ENCODE measurements at places on chromosomes 16 and 17. TPM values are rescaled to one million over a fixed set of nuclear protein-coding genes. Genes with fewer than 3 reads are reported as not detected.

The MRPS7 gene
- 45.9 TPM for total RNA-seq

The STAT3 gene
- 270 TPM for total RNA-seq

DNA sequence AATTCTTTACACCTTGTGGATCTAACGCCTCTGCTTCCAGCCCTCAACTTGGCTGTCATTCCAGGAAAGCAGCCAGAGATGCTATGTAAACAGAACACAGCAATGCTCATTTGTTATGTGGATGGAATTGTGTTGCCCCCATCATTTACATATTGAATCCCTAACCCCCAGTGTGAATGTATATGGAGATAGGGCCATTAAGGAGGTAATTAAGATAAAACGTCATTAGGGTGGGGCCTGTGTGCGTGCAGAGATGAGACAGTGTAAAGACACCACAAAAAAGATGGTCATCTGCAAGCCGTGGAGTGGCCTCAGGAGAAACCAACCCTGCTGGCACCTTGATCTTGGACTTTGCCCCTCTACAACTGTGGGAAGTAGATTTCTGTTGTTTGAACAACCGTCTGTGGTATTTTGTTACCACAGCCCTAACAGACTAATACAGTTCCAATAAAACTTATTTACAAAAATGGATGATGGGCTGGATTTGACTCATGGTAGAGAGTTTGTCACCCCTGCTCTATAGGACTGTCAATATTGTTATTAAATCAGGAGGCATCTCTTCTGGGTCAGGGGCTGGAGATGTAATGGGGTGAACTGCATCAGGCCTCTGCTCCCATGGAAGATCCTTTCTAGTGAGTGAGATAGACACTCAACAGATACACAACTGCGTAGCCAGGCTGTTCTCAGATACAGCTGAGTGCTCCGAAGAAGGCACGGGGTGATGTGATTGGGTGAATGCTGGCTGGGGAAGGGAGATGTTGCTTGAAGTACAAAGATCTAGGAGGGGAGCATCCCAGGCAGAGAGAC, 339.0 kb downstream of the SNX29 start:
- peak; percentile 51 for DNase-seq

The CDH13 gene
- total RNA-seq, result 22.9 TPM

DNA sequence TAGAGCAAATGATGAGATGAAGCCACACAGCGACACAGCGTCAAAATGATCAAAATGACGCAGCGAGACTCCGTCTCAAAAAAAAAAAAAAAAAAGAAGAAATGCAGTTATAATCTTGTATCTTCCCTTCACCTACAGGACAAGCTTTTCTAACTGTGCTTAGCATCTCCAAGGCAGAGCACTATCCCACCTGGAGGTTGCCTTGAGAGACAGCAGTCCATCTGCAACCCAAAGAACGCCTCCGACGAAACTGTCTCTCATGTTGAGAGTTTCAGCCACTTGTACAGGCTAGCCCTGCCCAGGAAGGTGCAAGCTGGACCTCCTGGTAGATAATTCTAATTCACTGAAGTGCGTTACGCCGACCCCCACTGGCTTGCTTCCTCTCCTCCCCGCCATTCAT, 46.7 kb upstream of the GCSH start:
- DNase-seq, result no peak

The SEPHS2 gene
- total RNA-seq, result 9.2 TPM

The AGRP gene
- total RNA-seq, result not detected

The ZNF830 gene
- total RNA-seq, result 16.6 TPM

The RND2 gene
- 0.65 TPM for total RNA-seq

The SPDYE4 gene
- total RNA-seq, result not detected

The DCXR gene
- total RNA-seq, result 35.4 TPM

DNA sequence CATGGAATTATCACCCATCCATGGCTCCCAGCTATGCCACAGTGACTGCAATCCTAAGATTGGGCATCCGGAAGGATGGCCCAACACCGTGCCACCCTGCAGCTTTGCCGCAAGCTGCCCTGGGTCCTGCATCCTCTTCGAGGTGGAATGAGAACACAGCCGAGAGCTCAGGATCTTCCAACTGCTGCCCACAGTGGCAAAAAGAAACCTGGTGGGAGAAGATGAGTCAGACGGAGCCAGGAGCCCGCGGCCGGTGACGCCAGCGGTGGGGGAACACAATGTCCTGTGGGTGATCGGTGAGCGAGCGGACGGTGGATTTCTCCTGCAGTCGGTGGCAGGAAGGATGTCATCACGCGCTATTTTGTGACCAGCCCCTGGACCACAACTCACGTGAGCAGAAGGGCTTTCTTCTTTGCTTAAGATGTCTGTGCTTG, 20.1 kb downstream of the CD7 start:
- DNase-seq, result peak; percentile 89

The ITGB3 gene
- 506 TPM for total RNA-seq

DNA sequence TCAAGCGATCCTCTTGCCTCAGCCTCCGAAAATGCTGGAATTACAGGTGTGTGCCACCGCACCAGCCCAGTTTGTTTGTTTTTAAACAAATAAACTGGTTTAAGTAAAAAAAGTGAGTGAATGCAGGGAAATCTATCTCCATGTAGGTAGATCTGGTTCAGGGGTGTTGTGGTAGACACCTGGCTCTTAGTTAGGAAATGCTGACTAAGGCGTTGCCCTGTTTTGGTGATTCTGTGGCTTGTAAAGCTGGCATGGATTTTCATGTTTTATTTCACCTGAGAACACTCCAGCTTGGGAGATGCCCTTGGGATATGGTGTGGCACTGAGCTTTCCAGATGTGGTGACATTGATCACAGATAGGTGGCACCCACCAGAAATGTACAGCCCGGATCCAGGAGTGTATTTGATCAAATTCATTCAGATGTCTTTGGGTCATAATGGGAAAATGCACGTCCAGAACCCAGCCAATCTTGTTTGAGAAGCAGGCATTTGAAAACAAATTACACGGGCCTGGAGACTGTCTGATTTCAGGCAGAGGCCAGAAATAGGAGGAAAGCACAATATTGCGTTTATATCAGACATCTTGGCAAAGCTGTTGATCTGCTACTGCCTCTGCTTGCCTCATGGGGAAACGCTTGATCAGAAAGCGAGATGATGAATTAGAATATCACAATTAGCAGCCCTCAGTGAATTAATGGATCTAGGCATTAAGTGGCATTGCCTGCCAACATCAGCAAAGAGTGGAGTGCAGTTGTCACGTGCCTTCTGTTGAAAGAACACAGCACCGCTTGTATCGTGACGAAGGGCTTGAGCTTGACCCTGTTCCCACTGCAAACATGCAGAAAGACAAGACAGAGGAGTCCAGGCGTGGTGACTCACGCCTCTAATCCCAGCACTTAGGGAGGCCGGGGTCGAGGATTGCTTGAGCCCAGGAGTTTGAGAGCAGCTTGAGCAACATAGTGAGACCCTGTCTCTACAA, 7.3 kb upstream of the IL34 start:
- DNase-seq, result no peak

The CACNG3 gene
- total RNA-seq, result not detected

DNA sequence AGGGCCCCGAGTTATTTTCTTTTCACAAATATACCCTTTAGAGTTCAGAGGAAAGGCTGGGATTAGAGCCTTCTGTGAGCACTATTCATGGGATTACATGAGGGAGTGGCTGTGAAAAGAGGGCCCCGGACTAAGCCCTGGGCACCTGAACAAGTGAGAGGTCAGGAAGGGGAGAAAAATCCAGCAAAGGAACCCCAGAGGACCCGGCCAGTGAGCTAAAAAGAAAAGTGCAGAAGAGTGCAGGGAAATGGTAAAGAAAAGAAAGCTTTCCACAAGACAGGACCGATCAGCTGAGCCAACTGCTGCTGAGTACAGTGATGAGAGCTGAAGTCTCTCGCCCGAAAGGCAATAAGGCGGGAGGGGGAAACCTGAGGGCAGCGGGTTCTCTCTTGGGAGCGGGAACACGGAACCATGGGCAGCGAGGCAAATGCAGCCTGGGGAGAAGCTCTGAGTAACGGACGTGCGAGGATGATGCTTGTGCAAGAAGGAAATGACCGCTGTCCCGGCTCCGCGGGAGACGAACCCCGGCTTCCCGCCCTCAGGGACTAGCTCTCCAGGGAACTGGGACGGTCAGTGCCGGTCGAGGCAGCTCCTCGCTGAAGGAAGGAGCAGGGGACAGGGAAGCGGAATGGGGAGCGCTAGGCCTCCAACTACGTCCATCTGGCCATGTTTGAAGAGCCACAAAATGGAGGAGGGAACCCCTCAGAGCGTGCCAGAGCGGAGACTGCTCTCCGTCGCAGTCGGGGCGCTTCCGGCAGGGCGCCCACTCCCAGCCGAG, 665 bp upstream of the ALDH3A2 start:
- DNase-seq, result peak; percentile 53

- no peak for DNase-seq
Measured at GRCh38 chr17:6021011-6021400, 49.2 kb upstream of the WSCD1 start.

The CES1 gene
- 0.15 TPM for total RNA-seq

- DNase-seq, result peak; percentile 81
Measured at GRCh38 chr17:27407916-27408864, 48.1 kb upstream of the KSR1 start.
